ENCODE measurements at places on chromosomes 16 and 17. TPM values are rescaled to one million over a fixed set of nuclear protein-coding genes. Genes with fewer than 3 reads are reported as not detected.

TRPV3 gene
- under 0.01 TPM for total RNA-seq

CDR2L gene
- 2.2 TPM for total RNA-seq

TBC1D3I gene
- total RNA-seq = 0.54 TPM

- no peak for DNase-seq
Observed at GRCh38 chr16:11392041-11392581, 46.9 kb downstream of the RMI2 start.

ZNF750 gene
- total RNA-seq = not detected

DNA sequence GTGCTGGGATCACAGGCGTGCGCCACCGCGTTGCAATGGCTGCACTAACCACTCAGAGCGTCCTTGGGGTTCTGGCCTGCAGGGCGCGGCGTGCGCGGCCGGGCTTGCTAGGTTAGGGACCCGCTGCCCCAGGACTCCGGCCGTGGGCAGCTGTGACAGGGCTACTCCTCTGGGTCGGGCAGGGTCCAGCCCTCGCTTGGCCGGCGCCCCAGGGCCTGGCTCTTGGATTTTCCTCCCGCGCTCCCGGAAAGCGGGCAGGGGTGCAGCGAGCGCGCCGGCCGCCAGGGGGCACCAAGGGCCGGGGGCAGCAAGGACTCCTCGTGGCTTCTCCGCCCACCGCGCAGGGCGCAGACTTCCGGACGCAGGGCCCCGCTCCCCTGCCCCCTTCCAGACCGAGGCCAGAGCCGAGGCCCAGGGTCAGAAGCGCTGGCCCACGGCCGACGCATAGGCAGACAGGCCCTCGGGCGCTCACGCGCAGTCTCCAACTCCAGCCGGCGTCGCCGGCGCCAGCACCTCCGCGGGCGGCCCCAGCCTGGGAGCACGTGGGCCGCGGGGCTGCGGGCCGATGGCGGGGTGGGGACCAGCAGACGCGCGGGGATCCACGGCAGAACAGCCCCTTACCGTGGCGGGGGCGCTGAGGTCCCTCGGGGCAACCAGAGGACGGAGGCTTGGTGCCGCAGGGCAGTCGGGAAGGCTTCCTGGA lies 355 bp downstream of the TLE7 start:
- no peak for DNase-seq

GRCh38 chr16:26830428-26831127 lies 236.1 kb upstream of the C16orf82 start:
- DNase-seq = no peak

DNA sequence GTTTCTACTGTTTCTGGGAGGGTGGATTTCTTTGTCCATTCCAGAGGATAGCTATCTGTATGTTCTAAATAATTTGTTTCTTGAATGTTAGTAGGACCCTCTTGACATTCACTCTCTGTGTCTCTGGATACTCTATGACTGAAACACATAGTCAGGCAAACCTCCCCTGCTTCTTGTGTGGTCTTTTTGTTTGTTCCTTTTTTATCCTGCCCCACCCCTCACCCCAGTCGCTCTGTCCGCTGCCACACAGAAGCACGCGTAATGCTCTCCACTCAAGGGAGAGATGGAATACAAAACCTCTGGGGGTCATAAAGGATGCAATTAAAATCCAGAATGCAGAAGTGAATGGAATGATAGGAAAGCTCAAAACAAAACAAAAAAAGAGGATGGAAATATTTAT lies 253.1 kb downstream of the RBFOX1 start:
- DNase-seq = no peak

ABCA8 gene
- total RNA-seq = under 0.01 TPM
